ENCODE measurements at places on chromosomes 6 and 20.

GRCh38 chr20:17796091-17796563, 96.4 kb downstream of the BANF2 start:
- DNase-seq, result peak; percentile 61
- H3K4me3 ChIP-seq, result no peak overlapping the region
- peak overlapping the region; percentile 73 for H3K27ac ChIP-seq

DNA sequence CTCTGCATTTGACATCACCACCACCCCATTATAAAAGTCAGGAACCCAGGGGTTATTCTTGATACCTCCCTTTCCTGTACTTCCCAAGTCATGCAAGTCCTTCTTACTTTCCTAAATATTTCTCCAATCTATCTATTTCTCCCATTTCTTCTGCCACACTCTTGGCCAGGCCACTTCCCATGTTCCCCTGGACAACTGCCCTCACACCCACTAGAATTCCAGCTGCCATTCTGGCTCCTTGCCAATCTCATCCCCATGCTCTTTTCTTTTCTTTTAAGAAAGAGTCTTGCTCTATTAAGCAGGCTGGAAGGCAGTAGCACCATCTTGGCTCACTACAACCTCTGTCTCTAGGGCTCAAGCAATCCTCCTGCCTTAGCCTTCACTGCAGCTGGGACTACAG, 15.2 kb downstream of the DEFB132 start:
- peaks cover 13% of the 10 kb centered on the region for H3K36me3 ChIP-seq
- H3K27ac ChIP-seq, result no peak overlapping the region

GRCh38 chr20:10536531-10536930, 101.4 kb downstream of the SLX4IP start:
- H3K27ac ChIP-seq, result no peak overlapping the region
- H3K36me3 ChIP-seq, result no peaks in the 10 kb centered on the region
- no peaks in the 10 kb centered on the region for H3K27me3 ChIP-seq
- H3K4me1 ChIP-seq, result no peaks in the 10 kb centered on the region
- H3K4me3 ChIP-seq, result no peak overlapping the region

DNA sequence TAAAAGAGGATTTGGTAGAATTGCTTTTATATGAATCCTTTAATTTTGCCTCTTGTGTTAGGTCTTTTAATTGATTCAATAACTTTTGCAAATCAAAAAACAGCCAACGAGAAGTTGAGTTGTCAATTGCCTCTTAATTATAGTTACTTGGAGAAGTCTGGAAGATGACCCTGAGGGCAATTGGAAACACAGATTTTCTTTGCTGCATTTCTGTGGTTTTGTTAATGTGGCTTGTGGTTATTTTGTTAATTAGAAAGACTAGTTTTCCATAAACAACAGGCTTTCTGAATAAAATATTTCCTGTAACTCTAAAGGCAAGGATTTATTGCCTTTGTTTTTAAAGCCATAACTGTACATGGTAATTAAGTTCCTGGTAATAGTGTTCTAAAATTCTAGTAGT, 513.0 kb downstream of the EPHA7 start:
- no peak overlapping the region for H3K27ac ChIP-seq
- no peak overlapping the region for H3K4me3 ChIP-seq
- no peaks in the 10 kb centered on the region for H3K36me3 ChIP-seq
- no peaks in the 10 kb centered on the region for H3K27me3 ChIP-seq

- H3K27me3 ChIP-seq, result no peaks in the 10 kb centered on the region
- DNase-seq, result no peak
- H3K27ac ChIP-seq, result no peak overlapping the region
- H3K36me3 ChIP-seq, result peaks cover 38% of the 10 kb centered on the region
- no peaks in the 10 kb centered on the region for H3K4me1 ChIP-seq
- no peak overlapping the region for H3K4me3 ChIP-seq
Measured at GRCh38 chr6:126038234-126038633, 51.9 kb downstream of the TRMT11 start.

DNA sequence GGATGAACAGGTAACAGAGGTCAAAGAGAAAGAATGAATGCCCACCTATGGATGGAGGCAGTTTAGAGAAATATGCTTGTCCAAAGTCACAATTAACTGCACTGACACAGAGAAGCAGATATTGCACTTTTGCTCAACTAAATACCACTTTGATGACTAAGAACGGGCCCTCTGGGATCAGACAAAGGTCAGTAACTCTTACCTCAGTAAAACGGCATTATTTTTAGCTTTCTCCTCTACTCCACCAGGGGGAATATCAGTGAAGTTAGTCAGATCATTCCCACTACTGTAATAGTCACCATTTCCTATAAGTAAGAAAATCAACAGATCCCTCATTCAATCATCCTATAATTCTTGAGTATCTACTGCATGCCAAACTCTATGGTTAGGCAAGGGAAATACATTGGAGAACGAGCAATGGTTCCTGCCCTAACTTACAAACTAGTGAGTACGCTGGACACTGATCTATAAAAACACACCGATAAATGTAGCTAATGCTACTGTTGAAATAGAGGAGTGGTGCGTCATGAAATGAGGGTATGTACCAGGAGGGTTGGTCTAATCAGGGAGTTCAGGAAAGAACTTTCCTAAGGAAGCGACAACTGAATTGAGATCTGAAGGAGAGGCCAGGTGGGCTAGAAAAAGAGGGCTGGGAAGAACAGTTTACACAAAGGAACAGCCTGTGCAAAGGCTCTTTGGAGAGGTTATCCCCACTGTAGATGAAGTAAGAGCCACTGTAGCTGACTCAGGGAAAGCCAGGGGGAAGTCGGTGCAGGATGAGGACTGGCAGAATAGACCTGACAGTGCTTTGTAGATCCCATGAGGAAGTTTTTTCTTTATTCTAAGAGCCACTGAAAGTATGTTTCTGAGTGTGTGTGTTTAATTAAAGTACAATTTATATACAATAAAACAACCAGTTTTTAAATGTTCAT, 9.2 kb downstream of the ECI2 start:
- no peak for DNase-seq
- H3K4me1 ChIP-seq, result peaks cover 3% of the 10 kb centered on the region
- H3K27ac ChIP-seq, result no peak overlapping the region
- H3K36me3 ChIP-seq, result peaks cover 100% of the 10 kb centered on the region
- no peak overlapping the region for H3K4me3 ChIP-seq

DNA sequence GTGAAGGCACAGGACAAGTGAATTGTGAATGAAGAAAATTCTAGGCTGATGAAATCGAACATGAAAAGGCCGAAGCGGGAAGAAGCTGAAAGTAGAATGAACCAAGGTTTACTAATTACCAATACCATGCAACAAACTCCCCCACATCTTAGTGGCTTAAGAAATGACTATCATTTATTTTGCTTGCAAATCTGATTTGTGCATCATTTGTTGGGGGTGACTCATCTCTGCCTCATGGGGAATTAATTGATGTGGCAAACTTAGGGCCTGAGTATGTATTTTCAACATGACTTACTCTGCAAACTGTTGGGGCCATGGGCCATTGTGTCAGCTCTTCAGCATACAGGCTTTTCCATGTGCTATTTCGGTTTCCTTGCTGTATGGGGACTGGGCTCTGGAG, 26.8 kb downstream of the PPP1R14C start:
- H3K4me1 ChIP-seq, result peaks cover 31% of the 10 kb centered on the region
- H3K27me3 ChIP-seq, result no peaks in the 10 kb centered on the region
- H3K27ac ChIP-seq, result peak overlapping the region; percentile 54
- no peak for DNase-seq

- no peaks in the 10 kb centered on the region for H3K36me3 ChIP-seq
- no peak for DNase-seq
- H3K4me3 ChIP-seq, result no peak overlapping the region
- H3K27ac ChIP-seq, result no peak overlapping the region
- H3K27me3 ChIP-seq, result no peaks in the 10 kb centered on the region
Measured at GRCh38 chr20:56151834-56152233, 96.7 kb upstream of the MC3R start.

GRCh38 chr6:119065955-119066354, 12.5 kb downstream of the FAM184A start:
- no peaks in the 10 kb centered on the region for H3K4me1 ChIP-seq
- no peak for DNase-seq
- H3K27ac ChIP-seq, result no peak overlapping the region
- no peak overlapping the region for H3K4me3 ChIP-seq
- no peaks in the 10 kb centered on the region for H3K36me3 ChIP-seq
- no peaks in the 10 kb centered on the region for H3K27me3 ChIP-seq

- H3K27ac ChIP-seq, result no peak within 1 kb of the TSS
- no peaks in the 10 kb centered on the region for H3K4me1 ChIP-seq
- H3K36me3 ChIP-seq, result no peaks in the 10 kb centered on the region
- no peaks in the 10 kb centered on the region for H3K27me3 ChIP-seq
- no peak within 1 kb of the TSS for H3K4me3 ChIP-seq
- DNase-seq, result no peak
Measured at GRCh38 chr6:32666420-32667300, at the start of gene HLA-DQB1. TSS of gene HLA-DQB1 (minus strand) at chr6:32666657. CDS start at chr6:32666607, 50 bp downstream.

- H3K4me3 ChIP-seq, result no peak overlapping the region
- H3K36me3 ChIP-seq, result no peaks in the 10 kb centered on the region
- H3K27me3 ChIP-seq, result no peaks in the 10 kb centered on the region
- no peak overlapping the region for H3K27ac ChIP-seq
- H3K4me1 ChIP-seq, result peaks cover 3% of the 10 kb centered on the region
Measured at GRCh38 chr6:89487864-89488263, 54.9 kb downstream of the ANKRD6 start.

DNA sequence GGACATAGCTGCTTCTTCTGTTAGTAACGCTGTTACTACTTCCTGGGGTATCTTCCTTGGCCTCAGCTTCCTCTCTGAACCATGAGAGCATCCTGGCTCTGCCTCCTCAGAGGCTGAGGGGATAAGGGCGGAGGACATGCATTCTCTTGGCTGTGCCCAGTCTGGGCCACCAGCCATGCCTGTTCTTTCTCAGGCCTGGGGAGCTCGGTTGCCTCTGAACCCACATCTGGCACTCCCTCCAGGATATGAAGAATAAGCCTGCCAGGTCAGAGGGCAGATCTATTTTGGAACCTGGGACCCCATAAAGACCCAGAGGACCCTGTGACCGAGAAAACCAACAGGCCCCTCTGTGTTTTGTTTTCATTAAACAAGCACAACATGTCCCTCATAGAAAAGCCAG, 6.6 kb upstream of the ANGPT4 start:
- no peaks in the 10 kb centered on the region for H3K4me1 ChIP-seq
- DNase-seq, result no peak
- H3K27me3 ChIP-seq, result no peaks in the 10 kb centered on the region
- no peak overlapping the region for H3K27ac ChIP-seq
- H3K36me3 ChIP-seq, result no peaks in the 10 kb centered on the region
